ENCODE measurements at places on chromosomes 4 and X.

DNA sequence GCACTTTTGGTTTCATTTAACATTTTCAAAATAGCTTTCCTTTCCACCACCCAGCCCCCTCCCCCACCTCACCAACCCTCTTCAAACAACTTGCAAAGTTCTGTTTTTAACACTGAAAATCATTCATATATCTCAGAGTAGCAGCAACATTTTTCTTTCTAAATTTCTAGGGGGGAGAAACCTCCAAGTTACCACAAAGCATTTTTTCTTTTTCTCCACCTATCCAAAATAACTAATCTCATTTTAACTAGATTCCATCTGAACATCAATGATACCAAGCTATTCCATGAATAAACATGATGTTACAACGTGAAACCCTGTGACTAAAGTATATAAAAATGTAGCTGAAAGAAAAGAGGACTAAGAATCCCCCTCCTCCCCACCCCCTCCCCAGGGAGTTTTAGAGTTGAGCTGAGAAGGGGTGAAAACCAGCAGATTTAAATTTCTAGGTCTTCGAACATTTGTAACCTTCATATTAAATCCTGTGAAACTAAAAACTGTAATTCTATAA is 5.2 kb downstream of the LDB2 start:
- no peak for DNase-seq

DNA sequence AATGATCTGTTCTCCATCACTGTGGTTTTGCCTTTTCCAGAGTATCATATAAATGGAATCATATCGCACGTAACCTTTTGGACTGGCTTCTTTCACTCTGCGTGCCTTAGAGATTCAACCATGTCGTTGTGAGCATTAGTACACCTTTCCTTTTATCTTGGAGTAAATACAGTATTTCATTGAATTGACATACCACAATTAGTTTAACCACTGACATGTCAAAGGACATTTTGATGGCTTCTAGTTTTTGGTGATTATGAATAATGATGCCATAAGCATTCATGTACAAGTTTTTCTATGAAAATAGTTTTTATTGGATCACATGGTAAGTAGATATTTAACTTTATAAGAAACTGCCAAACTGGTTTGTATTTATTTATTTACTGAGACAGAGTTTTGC is 35.2 kb downstream of the DDX3X start:
- no peak for DNase-seq

- DNase-seq, result no peak
These were observed 152.7 kb downstream of the C4orf33 start for GRCh38 chr4:129248621-129249020.

- DNase-seq, result no peak
These were observed 75.5 kb downstream of the NYX start for GRCh38 chrX:41522671-41523070.

DNA sequence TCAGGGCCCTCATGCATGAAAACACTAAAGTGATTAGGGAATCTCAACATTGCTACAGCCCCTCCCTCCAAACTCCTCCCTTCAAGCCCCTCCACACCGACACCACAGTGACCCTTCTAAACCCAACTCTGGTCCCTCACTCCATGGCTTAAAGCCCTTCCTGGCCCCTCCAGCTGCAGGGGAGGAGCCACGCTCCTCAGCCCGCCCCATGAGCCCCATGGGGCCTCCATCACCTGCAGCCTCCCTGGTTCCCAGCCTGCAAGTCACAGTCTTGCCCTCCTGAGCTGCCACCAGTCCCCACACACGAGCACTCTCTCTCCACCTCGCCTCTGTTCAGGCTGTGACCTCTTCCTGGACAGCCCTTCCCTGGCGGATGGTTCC is 31.2 kb downstream of the PPP2R2C start:
- no peak for DNase-seq

DNA sequence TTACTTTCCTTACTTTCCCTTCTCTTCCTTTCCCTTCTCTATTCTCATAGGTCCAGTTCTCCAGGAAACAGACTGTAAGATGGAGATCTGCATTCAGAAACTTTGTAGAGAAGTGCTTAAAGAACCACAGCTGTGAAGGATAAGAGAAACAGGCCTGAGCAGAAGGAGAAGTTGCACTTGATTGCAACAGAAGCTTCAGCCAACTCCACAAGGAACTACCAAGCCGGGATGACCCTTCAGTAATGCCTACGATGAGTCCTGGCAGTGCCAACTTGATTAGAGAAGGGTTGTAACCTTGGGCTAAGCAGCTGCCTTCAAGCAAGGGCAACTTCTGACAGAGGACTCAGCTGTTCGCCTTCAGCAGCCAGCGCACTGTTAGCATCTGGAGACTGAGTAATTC is 413.3 kb upstream of the RASGEF1B start:
- DNase-seq, result no peak

DNA sequence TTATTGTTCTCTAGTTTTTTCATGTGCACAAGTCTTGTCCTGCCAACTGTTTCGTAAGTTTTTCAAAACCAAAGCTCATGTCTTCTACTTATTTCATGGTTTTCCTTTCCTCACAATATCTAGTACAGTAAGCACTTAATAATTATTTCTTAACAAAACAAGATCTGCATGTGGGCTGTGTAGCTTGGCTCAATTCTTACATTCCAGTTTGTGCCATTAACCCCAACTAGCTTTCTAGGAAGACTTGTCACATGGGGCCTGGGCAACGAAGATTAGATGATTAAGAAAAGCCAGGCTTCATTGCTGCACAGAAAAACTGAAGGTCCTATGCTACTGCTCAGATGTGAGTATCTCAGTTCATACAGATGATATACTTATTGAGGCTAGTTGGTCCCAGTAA is 155.3 kb upstream of the TEX13A start:
- DNase-seq, result no peak

- no peak for DNase-seq
These were observed 315.9 kb downstream of the MAPK10 start for GRCh38 chr4:86043755-86044592.
